ENCODE measurements at places on chromosomes 2 and 18. TPM values are rescaled to one million over a fixed set of nuclear protein-coding genes. Genes with fewer than 3 reads are reported as not detected.

The TWIST2 gene
- total RNA-seq: not detected

The FAM124B gene
- 0.19 TPM for total RNA-seq

The CCL20 gene
- total RNA-seq: 141 TPM

DNA sequence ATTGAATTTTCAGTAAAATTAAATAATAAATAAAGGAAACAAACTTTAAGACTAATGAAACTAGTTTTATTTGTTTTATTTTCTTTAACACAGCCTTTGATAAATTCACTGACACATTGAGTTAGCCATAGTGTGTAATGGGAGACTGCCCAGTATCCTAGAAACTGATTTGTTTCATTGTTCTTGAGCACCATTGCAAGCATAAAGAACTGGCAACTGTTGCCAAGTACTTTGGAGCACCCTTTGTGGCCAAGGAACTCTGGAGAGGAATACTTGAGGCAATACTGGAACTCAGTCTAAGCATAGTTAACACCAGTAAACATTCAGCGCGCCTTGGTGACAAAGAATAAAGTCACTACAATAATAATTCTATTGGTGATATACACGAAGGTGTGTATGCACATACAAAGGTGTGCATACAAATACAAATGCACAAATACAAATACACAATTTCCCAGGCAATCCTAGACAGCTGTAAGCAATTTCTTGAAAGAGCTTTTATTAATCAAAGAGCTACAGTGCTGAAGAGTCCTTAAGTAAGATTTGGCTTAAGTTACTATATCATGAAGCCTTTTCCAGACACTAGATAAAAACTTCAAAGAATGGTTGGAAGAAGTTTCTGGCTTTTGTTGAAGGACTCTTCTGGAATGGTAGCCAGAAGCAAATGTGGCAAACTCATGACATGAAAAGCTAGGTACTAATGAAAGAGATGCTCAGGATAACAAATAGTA is 1371.2 kb downstream of the LRP1B start:
- no peak for DNase-seq

GRCh38 chr18:15165048-15165447 is 417.1 kb downstream of the ANKRD30B start:
- no peak for DNase-seq

DNA sequence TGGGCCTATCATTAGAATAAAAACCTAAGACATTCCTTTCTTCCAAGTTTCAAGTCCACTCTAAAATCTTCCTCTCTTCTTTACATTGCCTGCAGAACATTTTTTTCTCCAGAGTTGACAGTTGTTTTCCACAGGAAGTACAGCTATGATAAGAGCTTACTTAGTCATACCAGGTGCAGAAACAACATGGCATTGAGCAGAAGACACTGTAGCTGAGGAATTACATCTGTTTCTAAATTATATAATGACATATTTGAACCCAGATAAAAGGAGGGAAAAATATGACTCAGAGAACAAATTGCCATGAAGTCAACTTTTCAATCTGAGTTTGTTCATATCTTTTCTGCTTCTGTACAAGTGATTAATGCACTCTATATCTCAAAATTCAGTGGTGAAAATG is 30.2 kb downstream of the CMPK2 start:
- DNase-seq: no peak

GRCh38 chr18:5058768-5059695 is 138.0 kb downstream of the AKAIN1 start:
- DNase-seq: peak; percentile 11

Data from activated T-cell treated with anti-CD3 and anti-CD28 coated beads, Interleukin-2, amount 50 U/mL, for 4 hours (primary cell).